ENCODE measurements at places on chromosomes 5 and 9.

GRCh38 chr5:176369934-176370711, 4.8 kb downstream of the ARL10 start:
- no peak for DNase-seq

DNA sequence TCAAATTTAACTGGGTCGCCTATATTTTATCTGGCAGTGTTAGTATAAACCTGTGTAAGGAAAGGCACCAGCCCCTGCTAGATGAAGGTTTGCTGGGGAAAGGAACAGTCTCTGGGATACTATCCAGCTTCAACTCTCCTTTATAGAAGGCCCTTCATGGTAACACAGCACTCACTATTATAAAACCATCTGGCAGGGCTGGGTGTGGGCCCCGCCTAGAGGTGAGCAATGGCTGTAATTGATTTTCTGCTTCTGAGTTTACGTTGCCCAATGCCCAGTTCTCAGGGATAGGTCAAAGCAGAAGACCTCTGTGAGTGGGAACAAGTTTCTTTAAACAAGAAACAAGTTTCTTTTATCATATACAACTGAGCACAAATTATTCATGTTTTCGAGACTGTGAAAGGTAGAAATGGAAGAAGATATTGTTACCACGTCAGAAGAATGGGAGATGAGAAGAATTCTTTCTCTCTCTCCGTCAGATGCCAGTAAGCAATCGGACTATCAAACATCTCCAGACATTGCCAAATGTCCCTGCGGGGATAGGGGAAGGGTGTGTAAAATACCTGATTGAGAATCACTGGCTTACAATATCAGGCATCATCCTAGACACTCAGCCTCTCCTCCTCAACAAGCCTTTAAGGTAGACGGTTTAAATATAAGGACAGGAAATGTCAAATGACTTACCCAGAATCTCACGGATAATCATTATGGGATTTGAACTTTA, 205.9 kb downstream of the PDZD2 start:
- DNase-seq, result no peak

DNA sequence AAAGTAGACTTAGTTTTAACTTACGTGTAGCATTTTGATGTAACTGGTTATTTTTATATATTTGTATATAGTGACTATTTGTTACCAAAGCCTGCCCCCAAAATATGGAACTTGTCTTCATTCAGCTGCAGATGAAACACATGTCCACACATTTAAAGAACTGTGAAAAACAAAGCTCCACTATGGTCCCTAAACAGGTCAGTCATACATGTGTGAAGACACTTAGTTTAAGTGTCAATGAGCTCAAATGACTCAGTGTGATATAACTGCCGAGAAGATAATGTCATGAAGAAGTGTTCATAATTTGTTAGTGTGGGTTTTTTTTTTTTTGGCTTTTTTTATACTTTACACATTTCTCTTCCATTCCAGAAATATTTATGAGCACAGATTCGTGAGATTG, 28.2 kb downstream of the HAVCR1 start:
- no peak for DNase-seq

DNA sequence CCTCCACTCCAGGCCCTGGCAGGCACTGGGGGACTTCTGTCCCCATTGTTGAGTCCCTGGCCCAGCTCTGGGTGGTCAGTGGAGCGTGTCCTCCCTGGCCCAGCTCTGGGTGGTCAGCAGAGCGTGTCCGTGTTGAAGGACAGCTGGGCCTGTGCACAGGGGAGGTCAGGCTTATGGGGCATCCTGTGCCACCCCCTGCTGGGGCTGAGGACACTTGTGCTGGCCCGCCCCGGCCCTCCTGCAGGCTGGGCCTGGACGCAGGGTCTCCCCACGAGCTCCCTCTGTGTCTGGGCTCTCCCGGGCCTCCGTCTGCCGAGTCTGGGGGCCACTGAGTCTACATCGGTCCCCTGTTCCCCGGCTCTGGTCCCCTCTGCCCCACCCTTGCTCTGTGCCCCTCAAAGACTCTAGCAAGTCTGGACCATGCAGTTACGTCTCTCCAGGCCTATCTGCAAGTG, 11.5 kb upstream of the CLIC3 start:
- DNase-seq, result no peak

DNA sequence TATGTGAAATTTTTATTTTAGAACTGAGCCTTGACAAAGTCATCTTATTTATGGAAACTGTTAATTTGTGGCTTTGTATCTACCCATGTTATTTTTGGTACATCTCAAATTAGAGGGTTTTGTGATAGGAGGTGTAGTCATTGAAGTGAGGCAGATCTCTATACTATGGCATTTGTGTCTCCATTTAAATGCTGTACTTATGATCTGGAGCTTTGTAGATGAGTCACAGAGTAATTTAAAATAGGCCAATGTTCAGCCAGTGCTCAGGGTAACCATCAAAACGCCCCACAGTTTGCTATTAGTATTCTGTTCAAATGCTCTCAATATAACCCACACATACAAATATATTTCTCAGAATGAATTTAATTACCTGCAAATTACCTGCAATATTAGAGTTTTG, 351.5 kb upstream of the KLF9 start:
- no peak for DNase-seq

- DNase-seq, result no peak
These were observed 269.2 kb downstream of the ACTL7B start for GRCh38 chr9:108586471-108587139.

GRCh38 chr5:139557811-139558210, 3.3 kb upstream of the UBE2D2 start:
- no peak for DNase-seq

- DNase-seq, result no peak
These were observed 5.5 kb downstream of the GGTA1 start for GRCh38 chr9:121494192-121494591.

GRCh38 chr9:26725573-26725972, 167.0 kb downstream of the CAAP1 start:
- DNase-seq, result no peak

GRCh38 chr9:109922617-109923470, 142.8 kb downstream of the PALM2AKAP2 start:
- DNase-seq, result peak; percentile 70

GRCh38 chr5:66708368-66708767, 112.2 kb downstream of the MAST4 start:
- no peak for DNase-seq

GRCh38 chr9:109117856-109118807, 1.6 kb downstream of the TMEM245 start:
- no peak for DNase-seq

- no peak for DNase-seq
These were observed 116.1 kb downstream of the TMEM174 start for GRCh38 chr5:73288803-73289720.

GRCh38 chr5:158013939-158014338, 155.0 kb upstream of the CLINT1 start:
- DNase-seq, result peak; percentile 43

DNA sequence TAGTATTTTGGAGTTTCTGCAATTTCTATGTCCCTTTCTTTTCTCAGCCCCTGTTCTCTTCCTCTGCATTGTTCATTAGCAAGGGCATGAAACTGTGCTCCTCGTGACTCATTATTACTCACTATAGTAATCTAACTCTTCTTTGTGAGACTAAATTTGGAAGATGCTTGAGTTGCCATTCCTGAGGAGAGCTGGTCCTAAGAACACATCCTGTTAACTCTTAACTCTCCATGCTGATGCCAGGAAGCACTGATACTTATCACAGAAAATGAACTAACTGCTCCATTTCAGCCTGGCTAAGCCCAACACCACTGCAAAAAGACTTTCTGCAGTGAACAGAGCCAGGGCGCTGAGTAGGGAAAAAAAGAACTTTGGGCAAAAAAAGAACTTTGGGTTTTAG, 10.6 kb upstream of the CSNK1A1 start:
- DNase-seq, result peak; percentile 89

- no peak for DNase-seq
These were observed 60.5 kb upstream of the RAPGEF1 start for GRCh38 chr9:131800366-131800765.

GRCh38 chr5:169281625-169282024, 19.3 kb downstream of the SLIT3 start:
- no peak for DNase-seq

GRCh38 chr9:100602342-100602801, 24.5 kb downstream of the CAVIN4 start:
- DNase-seq, result peak; percentile 85

- DNase-seq, result peak; percentile 16
These were observed 31.4 kb downstream of the GRIN3A start for GRCh38 chr9:101706997-101707396.

GRCh38 chr5:151094852-151095245, 14.0 kb upstream of the TNIP1 start:
- DNase-seq, result no peak

DNA sequence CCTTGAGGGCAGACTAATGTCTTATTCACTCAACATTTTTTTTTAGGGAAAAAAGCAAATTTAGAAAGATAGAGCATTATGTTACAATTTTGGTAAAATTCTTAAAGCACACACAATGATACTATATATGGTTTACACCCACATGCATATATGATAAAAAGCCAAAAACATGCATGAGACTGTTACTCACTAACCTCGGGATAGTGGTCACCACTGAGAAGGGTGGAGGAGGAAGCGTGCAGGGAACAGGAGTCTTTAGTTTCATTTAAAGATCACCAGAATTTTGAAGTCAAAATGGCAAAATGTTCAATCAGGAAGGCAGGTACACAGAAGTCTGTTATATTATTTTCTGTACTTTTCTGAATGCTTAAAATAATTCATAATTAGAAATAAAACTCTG, 9.2 kb downstream of the ARL15 start:
- DNase-seq, result no peak

DNA sequence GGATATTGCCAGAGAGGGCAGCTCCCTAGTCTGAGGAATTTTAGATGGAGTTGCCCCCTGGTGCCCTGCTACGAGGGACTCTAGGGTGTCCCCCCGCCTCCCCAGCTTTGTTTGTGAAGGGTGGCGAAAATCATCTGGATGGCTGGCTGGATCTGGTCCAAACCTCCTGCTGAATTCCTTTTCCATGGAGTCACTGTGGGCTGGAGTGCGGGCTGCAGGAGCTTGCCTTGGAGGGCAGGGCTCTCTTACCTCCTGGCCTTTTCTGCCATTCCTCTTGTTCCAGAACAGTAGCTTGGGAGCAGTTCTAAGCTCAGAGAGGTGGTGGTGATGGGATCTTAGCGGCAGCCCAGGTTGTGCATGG, 2.1 kb downstream of the SYNPO start:
- DNase-seq, result peak; percentile 88

All from lung (tissue), 17 donors.